ENCODE measurements at places on chromosomes 7 and 10.

DNA sequence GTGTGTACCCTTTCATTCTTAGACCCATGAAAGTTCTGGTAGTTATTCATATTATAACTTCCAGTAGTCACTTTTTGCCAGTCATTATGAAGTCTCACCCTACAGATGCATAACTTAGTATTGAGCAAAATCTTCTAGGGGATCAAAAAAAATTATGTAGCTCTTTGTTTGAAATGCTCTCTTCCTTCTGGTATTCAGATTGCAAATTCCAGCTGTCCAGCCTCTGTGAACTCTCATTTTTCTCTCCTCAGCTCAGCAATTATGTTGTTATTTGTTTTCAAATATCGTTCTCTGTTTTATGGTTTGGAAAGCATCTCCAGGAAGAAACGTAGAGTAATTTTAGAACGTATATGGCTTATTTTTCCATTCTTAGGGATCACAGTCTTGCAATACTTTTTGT lies 442.5 kb downstream of the SEMA3D start:
- DNase-seq = peak; percentile 34

- peak; percentile 35 for DNase-seq
Observed at GRCh38 chr10:91339729-91340128, 70.4 kb upstream of the HECTD2 start.

- DNase-seq = no peak
Observed at GRCh38 chr7:72394016-72394415, 18.1 kb downstream of the CALN1 start.

DNA sequence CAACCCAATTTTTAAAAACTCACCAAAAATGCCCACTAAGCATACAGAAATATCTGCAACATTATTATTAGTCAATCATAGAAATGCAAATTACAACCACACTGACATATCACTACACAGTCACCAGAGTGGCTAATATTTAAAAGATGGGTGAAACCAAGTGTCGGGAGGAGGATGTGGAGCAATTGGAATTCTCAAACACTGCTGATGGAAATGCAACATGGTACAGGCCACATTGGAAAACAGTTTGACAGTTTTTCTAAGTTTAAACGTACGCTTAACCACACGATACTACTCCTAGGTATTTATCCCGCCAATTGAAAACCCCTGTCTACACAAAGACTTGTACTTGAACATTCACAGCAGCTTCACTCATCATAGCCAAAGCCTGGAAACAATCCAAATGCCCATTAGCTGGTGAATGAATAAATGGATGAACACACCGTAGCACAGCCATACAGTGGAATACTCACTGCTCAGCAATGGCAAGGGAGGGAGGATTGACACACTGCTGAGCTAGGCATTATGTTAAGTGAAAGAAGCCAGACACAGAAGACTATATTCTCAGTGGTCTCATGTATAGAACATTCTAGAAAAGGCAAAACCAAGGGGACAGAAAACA lies 16.3 kb downstream of the GCK start:
- DNase-seq = no peak

DNA sequence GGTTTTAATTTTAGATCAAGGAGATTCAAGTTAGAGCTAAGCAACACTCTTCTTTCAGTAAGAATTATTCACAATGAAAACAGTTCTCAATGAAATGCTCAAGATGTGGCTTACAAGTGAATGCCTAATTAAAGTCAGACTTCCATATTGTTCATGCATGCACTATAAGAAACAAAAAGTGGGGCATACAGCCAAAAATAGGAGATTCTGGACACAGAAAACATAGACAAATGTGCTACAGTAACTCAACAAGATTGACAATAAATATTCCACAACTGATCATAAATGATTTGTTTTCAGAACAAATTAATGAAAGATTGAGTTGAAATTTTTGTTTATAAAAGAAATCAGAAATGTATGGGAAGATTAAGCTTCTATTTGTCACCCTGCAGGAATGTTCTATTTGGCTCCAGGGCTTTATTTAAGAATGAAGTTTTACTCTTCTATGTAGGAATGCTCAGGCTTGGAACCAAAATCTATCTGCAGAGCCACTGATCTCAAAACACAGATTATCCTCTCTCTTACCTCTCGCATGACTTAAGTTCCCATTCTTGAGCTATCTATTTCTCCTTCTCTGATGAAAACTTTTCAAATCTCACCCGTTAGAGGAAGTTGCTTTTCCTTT lies 89.0 kb upstream of the PIP4K2A start:
- DNase-seq = no peak

DNA sequence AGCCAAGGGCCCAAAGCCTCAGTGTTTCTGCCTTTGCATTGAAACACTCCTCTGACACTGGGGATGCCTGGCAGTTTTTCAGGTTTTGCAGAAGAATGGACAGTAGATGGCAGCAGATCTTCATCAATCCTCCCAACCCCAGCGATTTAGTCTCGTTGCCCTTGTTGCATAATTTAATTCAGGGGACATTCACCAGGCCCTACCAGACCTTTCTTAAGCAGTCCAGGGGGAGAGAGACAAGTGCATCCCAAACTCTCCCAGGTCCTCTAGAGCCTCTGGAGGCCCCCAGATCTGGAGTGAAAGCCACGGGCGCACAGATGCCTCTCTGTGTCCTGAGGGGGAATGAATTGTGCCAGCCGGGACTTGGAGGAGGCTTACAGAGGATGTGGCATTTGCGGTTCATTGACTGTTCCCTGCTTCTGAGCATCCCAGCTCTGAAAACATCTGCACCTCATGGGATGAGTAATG lies 29.6 kb downstream of the MINDY4 start:
- DNase-seq = peak; percentile 85

DNA sequence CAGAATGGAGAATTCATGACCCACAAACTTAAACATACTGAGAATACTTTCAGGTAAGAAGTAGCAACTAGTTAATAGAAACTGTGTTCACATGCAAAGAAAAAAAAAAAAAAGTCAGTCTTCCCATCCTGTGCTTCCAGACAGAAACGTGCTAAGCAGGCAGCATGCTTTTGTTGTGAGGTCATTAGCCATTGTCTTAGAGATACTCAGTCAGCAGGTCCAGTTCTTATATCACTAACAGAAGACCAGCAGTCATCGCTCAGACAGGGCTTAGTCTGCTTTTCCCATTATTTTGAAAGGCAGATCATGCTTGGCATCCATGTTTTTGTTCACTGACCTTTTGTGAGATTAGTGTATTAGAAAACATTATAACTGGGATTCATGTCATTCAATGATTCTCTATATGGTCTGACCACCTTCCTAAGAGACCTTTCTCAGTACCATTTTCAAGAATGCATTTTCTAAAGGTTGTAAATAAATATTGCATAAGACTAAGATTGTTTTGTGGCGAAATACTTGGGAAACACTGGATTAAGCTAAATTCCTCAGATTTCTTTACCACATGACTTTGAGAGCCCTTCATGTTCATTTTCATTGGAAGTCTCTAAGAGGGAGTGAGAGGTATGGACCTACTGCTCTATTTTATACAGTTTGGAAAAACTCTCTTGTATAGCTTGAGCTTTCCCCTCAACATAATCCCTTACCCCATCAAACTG lies 45.0 kb upstream of the AGBL3 start:
- peak; percentile 89 for DNase-seq

DNA sequence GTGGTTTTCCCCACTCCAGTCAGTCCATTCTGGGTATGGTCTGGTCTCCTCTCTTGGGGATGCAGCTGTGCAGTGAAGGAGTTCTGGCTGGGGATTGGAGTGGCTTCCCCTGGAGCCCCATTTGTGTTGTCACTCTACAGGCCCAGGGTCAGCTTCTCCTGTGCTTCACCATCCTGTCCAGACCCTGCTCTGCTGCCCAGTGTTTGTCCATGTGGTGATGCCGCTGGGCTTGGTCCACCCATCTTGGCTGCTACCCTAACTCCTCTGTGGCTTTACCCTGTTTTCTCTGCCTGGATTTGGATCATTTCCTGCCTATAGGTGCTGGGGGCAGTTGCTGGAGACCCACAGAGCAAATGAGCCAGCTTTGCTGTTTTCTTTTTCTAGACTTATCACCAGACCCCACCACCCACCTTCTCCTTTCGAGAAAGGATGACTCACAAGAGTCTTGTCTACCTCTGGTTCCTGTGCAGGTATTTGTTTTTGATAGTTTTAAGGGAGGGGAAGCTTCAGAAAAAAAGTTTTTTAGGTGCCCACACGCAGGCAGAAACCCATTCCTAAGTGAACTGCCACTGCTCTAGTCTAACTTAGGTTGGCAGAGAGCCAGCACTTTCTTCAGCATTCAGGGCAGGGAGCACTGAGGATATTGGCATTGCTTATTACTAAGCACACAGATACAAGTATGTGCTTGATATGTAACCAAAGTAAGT lies 8.5 kb downstream of the ZDHHC16 start:
- DNase-seq = peak; percentile 31

GRCh38 chr7:5672468-5672867 lies 109.0 kb downstream of the RNF216 start:
- no peak for DNase-seq

Data from LHCN-M2 (cell line).